ENCODE measurements at places on chromosomes 3 and 15.
A peak's percentile ranks its signal among the peaks of the same experiment; 100 is the strongest.

DNA sequence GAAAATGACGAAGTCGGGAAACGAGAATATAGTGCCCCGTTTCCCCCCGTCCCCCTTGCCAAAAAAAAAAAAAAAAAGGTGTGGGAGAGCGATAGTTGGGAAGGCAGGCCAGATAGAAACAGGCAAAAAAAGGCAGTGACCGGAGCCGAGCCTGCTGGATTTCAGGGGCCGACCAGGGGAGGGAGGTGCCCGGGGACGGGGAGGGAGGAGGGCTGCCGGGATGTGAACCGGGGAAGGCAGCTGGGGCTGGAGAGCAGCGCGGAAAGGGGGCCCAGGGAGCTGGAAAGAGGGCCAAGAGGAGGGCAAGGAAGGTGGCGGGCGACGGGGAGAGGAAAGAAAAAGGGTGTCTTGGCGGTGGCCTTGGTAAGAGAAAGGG is 837 bp downstream of the LRRN1 start:
- DNase-seq, result no peak

DNA sequence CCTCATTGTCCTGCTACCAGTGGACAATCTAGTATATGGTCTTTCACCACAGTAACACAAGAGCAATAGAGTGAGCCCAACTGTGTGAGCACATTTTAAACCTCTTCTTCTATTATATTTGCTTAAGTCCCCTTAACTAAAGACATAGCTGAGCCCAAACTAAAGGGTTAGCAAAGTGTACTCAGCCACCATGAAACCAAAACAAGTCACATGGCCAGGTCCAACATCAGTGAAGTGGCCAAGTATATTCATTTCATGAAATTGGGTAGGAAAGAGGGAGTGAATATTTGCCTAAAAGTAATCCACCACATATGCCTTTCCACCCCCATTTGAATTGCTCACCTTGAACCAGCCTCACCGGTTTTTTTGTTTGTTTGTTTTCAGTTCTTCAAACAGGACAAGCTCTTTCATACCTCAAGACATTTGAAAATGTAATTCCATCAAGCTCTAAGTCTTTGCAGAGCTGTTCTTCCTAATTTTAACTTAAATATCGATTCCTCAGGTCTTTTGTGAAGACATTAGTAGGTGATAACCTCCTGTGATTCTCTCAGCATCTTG is 327.0 kb upstream of the SEMA6D start:
- DNase-seq, result no peak

DNA sequence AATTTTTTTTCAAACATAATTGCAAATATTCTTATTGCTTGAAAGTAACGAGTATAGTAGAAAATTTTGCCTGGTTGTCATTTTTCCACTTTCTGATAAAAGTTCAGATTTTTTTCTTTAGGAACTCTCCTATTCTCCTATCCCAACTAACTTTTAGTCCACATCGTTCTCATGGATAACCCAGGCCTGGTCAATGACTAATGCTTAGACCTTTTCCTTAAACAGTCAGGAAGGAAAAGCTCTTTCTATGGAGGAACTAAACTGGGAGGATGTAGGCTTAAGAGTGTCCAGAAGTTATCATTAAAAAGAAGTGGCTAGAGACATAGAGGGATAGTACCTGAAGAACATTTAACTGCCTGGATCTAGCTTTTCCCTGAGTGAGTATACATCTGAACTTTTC is 26.7 kb downstream of the CIP2A start:
- no peak for DNase-seq

GRCh38 chr3:165644331-165644730 is 192.9 kb downstream of the BCHE start:
- DNase-seq, result no peak

GRCh38 chr3:128681369-128681829 is 30.8 kb upstream of the RPN1 start:
- no peak for DNase-seq

DNA sequence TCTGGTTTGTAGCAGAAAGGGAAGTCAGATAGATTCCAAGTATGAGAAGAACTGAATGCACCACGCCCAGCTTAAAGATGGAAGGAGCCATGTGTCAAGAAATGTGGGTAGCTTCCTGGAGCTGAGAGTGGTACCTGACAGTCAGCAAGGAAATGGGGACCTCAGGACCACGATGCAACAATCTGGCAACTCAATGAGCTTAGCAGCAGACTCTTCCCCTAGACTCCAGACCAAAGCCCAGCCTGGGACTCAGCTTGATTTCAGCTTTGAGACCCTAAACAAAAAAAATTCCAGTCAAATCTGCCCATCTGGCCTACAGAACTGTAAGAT is 24.4 kb downstream of the MIX23 start:
- DNase-seq, result no peak

- DNase-seq, result peak; percentile 85
Observed at GRCh38 chr3:104437891-104438290, 928.8 kb upstream of the ALCAM start.

DNA sequence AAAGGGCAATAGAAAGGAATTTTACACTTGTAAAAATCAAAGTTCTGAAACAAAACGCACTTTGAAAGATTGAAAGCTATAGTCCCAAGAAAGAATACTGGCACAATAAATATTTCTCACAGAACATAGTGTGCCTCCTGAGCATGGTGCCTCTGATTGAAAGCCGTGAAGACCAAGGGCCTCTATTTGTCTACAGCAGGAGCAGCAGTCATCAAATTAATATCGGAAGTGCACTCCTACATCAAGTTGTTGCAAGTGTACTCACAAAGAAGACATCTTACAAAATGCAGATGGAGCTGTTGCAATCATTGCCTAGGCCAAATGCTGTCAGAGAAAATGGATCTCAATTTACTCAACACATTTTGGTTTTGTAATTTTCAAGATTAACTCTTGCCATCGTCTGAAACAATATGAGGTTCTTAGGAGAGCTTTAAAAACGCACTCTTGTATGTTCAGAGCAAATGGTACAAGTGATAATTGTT is 9.2 kb upstream of the WDR49 start:
- DNase-seq, result no peak

GRCh38 chr3:9204253-9204992 is 45.0 kb downstream of the SRGAP3 start:
- DNase-seq, result no peak

- DNase-seq, result no peak
Observed at GRCh38 chr15:87910301-87910700, 346.2 kb downstream of the NTRK3 start.

GRCh38 chr3:36695769-36696137 is 68.6 kb downstream of the DCLK3 start:
- DNase-seq, result no peak

DNA sequence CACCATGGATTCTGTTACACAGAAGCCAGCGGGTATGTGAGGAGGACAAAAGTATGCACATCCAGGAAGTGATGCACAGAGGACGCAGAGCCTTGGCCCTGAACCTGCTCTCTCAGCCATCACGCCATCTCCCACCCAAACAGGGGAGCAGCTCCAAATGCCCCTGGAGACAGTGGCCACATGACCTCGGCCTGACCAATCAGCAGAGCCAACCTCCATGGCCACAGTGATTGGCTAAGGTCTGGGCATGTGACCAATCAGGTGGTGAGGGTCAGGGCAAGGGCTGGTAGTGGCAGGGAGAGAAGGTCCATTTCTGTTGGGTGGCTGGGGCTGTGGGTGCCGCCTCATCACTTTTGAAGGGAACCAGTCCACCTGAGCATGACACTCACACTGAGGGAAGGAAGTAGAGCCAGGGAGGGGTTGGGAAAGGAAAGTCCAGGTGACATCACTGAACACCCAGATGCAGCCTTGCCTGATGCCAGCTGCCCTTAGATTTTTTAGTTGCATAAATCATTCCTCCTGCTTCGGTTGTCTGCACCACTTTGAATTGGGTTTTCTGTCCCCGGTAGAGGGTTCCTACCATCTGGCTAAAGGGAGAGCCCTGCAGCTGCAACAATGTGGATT is 70.3 kb upstream of the IQSEC1 start:
- DNase-seq, result no peak

DNA sequence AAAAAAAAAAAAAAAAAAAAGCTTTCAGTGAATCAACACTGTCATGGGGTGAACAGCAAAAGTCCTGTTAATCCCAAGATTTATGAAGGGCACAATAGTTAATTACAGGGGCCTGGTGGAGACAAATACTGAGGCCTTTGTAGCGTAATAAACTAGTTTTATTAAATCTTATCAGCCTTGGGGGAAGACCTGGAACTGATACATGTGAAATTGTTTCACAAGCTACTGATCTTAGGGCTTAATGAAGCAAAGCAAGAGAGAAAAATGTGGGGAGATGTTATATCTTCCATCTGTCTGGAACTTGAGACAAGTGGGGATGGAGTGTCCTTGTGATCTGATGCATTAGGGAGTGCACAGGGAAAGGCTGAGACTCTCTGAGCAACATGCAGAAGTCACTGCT is 47.9 kb upstream of the OSBPL11 start:
- no peak for DNase-seq

GRCh38 chr15:64067564-64068030 is 21.3 kb upstream of the DAPK2 start:
- peak; percentile 36 for DNase-seq

DNA sequence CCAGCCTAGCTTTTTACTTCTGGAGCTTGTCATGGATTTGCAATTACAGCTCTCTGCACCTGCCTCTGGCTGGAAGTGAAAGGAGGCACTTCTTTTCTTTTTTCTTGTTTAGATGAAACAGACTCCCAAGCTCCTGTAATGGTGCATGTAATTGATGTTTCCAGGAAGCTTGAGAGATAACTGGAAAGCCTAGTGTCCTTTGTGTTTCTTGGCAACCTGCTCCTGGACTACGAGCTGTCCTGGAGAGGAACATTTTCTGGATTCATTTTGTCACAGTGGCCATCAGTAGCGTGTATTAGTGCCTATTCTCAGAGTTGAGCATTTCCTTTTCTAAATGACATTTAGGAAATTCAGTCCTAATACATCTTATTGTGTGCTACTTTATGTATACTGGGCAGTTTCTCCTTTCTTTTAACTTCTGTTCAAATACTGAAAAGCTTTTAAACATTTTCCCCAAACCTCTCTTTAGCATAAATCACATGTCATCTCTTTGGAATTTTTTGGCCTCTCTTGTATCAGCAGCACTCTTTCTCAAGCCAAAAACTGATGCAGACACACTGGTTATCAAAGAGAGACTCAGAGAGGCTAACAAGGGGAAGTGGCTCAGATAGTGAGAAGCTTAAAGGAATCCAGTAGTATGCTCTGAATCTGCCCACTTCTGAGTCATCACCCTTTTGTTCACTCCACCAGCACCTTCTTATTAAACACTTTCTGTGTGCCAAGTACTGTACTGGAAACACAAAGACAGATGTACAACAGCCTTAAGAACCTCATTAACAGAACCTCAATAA is 62.6 kb upstream of the SLC2A2 start:
- peak; percentile 9 for DNase-seq

GRCh38 chr15:83794209-83794608 is 140.3 kb downstream of the ADAMTSL3 start:
- DNase-seq, result no peak

- DNase-seq, result no peak
Observed at GRCh38 chr3:133532951-133533350, 40.5 kb upstream of the CDV3 start.

GRCh38 chr3:142892714-142893113 is 3.8 kb upstream of the PCOLCE2 start:
- DNase-seq, result no peak

GRCh38 chr3:184314363-184314699 is at the start of gene EIF4G1:
TSS of gene EIF4G1 (plus strand) at chr3:184314606. CDS start at chr3:184315797, 1,191 bp downstream.
- DNase-seq, result peak; percentile 96

DNA sequence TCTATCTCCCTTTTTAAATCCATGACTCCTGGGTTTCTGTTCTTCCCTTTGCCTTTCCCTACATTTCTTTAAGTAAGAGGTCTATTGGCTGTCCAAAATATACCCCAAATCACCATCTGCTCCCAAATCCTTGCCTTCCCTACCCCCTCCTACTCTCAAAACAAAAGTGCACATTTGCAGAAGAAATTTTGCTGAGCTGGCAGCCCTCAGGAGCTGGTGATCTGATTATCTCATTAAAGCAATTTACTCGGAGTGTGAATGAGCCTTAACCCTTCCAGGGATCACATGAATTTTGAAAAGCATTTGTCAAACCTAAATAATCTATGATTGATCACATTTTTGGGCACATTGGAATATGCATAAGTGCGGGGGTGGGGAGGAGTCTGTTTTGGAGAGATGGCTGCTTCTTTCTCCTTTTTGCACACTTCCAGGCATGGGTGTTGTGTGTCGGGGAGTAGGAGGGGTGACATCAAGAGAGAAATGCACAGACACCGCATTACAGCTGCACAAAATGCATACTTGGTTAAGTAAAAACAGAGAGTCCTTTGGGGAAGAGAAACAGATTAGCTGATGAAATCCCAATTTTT is 892.6 kb downstream of the TUSC7 start:
- no peak for DNase-seq

DNA sequence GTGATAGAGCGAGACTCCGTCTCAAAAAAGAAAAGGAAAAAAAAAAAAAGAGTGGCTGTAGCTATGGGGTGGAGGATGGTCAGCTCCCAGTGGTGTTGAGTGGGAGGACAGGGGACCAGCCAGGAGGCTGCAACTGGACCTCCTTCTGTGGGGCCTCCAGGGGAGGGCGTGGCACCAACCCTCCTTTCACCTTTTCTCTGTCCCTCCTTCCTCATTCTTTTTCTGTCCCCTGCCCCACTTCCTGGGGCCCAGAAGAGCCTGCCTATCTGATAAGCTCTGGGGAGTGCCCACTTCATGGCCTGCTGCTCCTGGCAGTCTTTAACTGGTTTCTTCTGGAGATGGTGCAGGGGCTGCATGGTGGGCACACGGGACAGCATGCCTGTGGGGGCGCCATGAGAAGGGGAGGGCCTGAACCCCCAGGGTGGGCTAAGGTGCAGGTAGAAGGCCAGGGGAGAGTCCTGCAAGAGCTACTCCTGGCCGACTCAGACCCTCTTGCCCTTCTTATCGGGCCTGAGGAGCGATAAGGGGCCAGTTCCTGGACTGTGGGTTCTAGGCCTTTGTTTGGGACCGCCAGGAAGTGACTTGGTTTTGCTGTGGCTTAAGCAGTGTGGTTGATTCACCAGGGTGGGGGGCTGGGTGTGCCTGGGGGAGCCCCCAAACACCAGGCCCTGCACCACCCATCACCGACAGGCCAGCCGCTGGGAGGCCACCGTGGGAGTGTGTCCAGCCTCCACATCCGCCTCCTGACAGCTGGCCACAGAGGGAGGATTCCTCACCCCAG is 49.4 kb upstream of the FLNB start:
- DNase-seq, result no peak

- no peak for DNase-seq
Observed at GRCh38 chr3:195007766-195008165, 263.2 kb downstream of the XXYLT1 start.

DNA sequence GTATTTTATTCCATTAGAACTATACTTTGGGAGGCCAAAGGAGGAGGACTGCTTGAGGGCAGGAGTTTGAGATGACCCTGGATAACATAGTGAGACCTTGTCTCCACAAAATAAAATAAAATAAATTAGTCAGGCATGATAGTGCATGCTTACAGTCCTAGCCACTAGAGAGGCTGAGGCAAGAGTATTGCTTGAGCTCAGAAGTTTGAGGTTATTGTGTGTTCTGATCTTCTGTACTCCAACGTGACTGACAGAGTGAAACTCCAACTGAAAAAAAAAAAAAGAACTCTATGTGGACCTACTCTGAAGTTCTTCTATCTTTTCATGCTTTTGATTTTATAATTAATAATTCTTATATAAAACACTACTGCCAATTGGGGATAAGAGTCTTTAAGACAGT is 1560.0 kb upstream of the GBE1 start:
- DNase-seq, result no peak

GRCh38 chr15:33411596-33412540 is 101.1 kb downstream of the RYR3 start:
- DNase-seq, result no peak

- no peak for DNase-seq
Observed at GRCh38 chr3:95923496-95924210, 890.7 kb upstream of the EPHA6 start.

GRCh38 chr15:36596915-36597314 is 17.5 kb downstream of the CDIN1 start:
- DNase-seq, result no peak

GRCh38 chr15:55649058-55649423 is 60.9 kb upstream of the PYGO1 start:
- no peak for DNase-seq

All from COR-L47 (cell line).